ENCODE measurements at places on chromosomes 1 and 21. TPM values are rescaled to one million over a fixed set of nuclear protein-coding genes. Genes with fewer than 3 reads are reported as not detected.

GABRD gene
- total RNA-seq: not detected

RSPH1 gene
- 0.43 TPM for total RNA-seq

RNU1-4 gene
- total RNA-seq: 1,553 TPM

- no peak for DNase-seq
Observed at GRCh38 chr1:230174041-230174440, 107.0 kb downstream of the GALNT2 start.

GRCh38 chr1:100045206-100045605 lies 75.4 kb downstream of the SLC35A3 start:
- DNase-seq: no peak

DNA sequence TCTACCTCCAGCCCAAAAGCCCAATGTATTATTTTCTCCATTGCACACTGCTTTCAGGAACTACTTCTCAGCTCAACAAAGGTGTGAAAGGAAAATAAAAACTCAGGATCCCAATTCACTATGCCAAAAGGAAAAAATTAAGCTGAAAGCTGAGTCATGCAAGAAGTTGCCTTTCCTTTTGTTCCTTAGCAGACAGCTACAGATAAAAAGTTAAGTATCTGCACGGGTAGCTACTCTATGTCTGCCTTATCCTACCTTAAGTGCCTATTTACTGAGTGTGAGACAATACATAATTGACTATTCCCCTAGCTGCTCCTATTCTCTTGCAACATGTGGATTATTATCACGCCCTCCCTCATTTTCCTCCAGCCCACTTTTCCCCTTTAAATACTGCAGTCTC lies 84.1 kb downstream of the ADCY10 start:
- DNase-seq: peak; percentile 13

All from astrocyte (in vitro differentiated cells and primary cell).